ENCODE measurements at places on chromosomes 16 and 17.

GRCh38 chr16:14955546-14956231, 18.4 kb downstream of the NPIPA1 start:
- no peak for DNase-seq

- DNase-seq: no peak
These were observed 221.9 kb upstream of the CACNG5 start for GRCh38 chr17:66612993-66613392.

- DNase-seq: no peak
These were observed 13.7 kb downstream of the CAMKK1 start for GRCh38 chr17:3879186-3879585.

- no peak for DNase-seq
These were observed 25.6 kb downstream of the SLC7A5 start for GRCh38 chr16:87843678-87844105.

- DNase-seq: no peak
These were observed 18.3 kb downstream of the RND2 start for GRCh38 chr17:43043307-43043706.

Measured in stimulated activated CD4-positive, alpha-beta T cell treated with anti-CD3 and anti-CD28 coated beads, TNF-alpha, amount 100 ng/mL, for 48 hours (primary cell).